Dermis lymphatic vessel endothelial cell (primary cell): ENCODE measurements at places on chromosomes 7 and 10. TPM values are rescaled to one million over a fixed set of nuclear protein-coding genes. Genes with fewer than 3 reads are reported as not detected.

MYOF gene
- total RNA-seq = 99.0 and 125 TPM in 2 replicates

SPDYE9 gene
- not detected in 2 replicates for total RNA-seq

SLC29A4 gene
- 0.87 and 1.4 TPM in 2 replicates for total RNA-seq

PNLIPRP3 gene
- not detected in 2 replicates for total RNA-seq

ASAH2 gene
- 0.60 and 0.65 TPM in 2 replicates for total RNA-seq

EXOSC1 gene
- total RNA-seq = 21.7 and 25.5 TPM in 2 replicates

LMOD2 gene
- total RNA-seq = not detected in 2 replicates

RPEL1 gene
- 0.09 and 0.11 TPM in 2 replicates for total RNA-seq
